Kasumi-1 (cell line): ENCODE measurements at places on chromosomes 11 and 22.
A peak's percentile ranks its signal among the peaks of the same experiment; 100 is the strongest.

DNA sequence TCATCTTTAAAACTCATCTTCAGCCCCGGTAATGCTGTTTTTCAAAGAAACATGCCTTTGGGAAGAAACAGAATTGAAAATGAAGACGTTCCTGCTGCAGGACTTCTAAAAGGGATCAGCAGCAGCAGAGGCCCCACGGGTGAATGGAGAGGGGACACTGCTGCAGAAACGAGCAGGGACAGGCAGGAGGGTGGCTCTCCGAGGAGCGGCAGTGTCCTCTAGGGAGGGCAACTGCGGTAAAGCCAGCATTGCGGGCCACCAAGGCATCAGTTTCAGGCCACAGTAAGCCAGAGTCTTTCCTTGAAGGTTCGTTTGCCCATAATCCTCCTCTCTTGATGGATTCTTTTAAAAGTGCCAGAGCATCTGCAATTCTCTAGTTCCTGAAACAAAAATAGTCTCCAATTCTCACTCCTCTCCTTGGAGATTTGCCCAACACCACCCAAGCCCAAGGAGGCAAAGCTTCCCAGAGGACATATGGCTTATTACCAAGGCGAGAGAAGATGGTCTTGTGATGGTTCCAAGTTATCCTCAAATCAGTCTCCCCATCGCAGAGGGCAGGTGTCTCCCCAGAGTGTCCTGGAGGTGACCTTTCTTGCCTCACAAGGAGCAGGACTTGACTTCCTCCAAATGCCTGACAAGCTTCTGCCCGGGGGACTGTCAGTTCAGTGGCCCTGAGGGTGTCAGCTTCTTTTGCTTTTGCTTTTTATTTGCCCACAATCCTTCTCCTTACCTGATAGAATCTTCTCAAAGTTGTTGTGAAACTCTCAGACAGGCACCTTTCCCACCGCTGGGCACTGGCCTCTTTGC lies 341.1 kb upstream of the B3GAT1 start:
- no peak for DNase-seq

GRCh38 chr11:75920848-75921247 lies 105.8 kb downstream of the UVRAG start:
- DNase-seq, result no peak

DNA sequence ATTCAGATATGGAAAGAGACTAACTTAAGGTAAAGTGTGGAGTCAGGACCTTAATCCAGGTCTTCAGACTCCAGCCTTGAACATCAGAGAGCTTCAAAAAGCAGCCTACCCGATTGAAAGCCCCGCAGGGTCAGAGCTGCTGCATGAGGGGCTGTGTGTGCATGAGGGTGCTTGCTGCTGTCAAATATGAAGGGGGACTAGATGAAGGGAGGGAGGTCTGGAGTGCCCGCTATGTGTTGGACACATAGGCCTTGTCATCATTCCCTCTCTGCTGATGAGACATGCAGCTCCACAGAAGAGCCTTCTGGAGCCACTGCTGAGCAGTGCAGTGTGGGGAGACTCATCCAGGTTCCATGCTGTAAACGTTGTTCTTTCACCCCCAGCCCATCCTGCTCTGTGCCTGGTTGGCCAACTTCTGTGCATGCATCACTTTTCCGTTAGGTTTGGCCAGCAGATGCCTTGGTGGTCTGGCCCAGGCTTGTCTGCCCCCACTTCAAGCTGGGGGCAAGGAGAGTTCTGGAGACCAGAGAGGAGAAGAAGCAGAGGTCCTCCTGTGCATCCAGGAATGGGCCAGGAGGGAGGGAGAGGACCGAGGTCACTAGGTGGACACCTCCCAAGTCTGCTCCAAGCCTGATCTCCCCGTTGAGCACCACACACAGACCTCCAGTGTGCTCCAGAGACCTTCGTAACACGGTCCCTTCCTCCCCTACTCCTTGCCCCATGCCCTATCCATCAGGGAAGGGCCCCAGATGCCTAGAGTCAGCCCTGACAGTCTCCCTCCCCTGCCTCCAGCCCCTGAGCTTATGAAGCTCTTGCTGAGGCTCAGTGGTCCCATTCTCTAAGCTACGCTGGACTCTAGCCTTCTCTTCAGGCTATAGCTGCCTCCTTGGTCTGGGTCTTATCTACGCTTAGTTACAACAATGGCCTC lies 32.0 kb downstream of the LRRC32 start:
- DNase-seq, result no peak

DNA sequence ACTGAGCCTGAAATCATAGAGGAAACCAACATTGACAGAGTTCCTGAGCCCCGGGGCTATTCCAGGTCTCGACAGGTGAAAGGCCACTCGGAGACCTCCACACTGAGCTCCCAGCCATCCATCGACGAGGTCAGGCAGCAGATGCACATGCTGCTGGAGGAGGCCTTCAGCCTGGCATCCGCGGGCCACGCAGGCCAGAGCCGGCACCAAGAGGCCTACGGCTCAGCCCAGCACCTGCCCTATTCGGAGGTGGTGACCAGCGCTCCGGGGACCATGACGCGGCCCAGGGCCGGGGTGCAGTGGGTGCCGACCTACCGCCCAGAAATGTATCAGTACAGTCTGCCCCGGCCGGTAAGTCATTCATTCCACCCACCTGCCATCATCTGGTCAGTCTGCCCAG lies 54.9 kb downstream of the C11orf91 start:
- no peak for DNase-seq

DNA sequence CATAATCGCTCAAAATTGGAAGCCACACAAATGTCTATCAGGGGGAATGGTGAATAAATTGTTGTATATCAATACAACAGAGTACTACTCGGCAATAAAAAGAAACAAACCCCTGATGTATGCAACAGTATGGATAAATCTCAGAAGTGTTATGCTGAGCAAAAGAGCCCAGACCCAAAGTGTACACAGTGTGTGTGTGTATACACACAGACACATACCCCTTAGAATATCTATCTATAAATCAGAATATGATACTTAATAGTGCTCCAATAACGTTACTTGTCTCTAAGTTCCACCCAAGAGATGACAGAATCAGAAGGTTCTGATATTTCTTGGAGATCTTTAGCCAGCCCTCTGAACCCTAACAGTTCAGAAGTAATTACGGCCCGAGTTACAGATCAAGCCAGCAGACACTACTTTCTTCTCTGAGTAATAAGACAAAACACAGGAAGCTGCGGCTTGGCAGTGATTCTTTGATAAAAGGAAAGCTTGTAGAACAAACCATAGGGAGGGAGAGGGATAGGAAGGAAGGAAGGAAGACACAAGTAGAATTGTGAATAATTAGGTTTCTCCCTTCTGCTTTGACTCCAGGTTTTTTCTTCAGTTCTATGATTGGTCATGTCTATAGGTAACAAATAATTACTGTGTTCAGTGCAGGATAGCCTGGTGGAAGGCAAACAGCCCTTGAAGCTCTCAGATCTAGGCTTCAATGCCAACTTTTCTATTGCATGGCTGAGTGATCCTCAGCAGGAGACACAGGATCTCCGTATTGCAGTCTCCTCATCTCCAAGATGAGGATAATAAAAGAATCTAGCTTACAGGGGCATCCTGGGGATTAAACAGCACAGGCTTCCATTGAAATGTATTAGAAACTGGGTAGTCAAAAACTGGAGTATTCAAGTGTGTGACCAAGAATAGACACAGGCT lies 75.6 kb upstream of the TEAD1 start:
- peak; percentile 10 for DNase-seq

DNA sequence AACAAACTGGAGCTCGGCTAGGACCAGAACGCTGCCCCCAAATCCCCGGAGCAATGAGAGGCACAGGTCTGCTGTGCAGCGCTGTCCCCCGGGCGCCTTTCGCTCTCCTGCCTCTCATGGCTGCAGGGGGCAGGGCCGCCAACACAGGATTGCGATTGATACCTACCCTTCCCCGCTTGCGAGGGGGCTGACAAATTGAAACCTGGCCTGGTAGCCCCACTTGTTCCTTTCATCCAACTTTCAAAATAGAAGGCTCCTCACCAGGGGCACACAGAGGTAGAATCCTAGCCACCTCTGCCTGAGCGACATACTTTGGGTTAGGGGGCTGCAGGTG lies 642 bp upstream of the CASTOR1 start:
- DNase-seq, result no peak

DNA sequence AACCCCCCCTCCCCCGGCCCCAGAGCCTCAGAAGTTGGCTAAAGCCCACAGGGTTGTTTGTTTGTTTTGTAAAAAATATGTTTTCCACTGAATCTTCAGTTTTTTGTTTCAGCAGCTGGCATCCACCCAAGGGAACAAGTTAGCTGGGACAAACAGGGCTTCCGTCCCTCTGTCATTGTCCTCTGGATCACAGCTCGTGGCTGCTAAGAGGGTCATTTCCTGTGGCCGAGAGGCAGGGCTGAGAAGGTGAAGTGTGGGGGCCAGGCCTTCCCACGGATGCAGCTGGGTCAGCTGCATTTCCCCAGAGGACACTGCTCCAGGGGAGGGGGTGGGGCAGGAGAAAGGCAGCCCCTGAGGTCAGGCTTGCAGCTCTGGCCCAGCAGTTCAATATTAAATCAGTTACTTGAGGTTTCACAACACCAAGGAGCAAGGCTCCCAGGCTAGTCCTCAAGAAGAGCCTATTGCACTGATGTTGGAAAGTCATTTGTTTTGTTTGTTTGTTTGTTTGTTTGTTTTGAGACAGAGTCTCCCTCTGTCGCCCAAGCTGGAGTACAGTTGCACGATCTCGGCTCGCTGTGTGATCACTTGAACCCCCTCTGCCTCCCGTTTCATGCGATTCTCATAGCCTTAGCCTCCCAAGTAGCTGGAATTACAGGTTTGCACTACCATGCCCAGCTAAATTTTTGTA lies 34.4 kb upstream of the SMTN start:
- no peak for DNase-seq

GRCh38 chr11:95455228-95455970 lies 224.4 kb upstream of the SESN3 start:
- peak; percentile 6 for DNase-seq
